Naive B cell (primary cell): ENCODE measurements at places on chromosomes 13 and 19.
A peak's percentile ranks its signal among the peaks of the same experiment; 100 is the strongest.

GRCh38 chr19:2650515-2650914 lies 52.0 kb downstream of the GNG7 start:
- no peak for DNase-seq

- DNase-seq, result no peak
These were observed 62.0 kb downstream of the EPSTI1 start for GRCh38 chr13:42929886-42930535.

- DNase-seq, result peak; percentile 20
These were observed 473 bp upstream of the ITM2B start for GRCh38 chr13:48232420-48233045.

- peak; percentile 95 for DNase-seq
These were observed 3.7 kb upstream of the FCER2 start for GRCh38 chr19:7705387-7706187.

GRCh38 chr13:75530549-75530961 lies 7.1 kb downstream of the COMMD6 start:
- no peak for DNase-seq

GRCh38 chr13:39862900-39863299 lies 207.4 kb downstream of the COG6 start:
- DNase-seq, result no peak

GRCh38 chr13:67632590-67632989 lies 402.5 kb upstream of the PCDH9 start:
- DNase-seq, result no peak

- no peak for DNase-seq
These were observed 263.9 kb downstream of the MZT1 start for GRCh38 chr13:72463561-72463960.

GRCh38 chr19:47756953-47757608 lies 11.7 kb downstream of the NOP53 start:
- DNase-seq, result no peak

DNA sequence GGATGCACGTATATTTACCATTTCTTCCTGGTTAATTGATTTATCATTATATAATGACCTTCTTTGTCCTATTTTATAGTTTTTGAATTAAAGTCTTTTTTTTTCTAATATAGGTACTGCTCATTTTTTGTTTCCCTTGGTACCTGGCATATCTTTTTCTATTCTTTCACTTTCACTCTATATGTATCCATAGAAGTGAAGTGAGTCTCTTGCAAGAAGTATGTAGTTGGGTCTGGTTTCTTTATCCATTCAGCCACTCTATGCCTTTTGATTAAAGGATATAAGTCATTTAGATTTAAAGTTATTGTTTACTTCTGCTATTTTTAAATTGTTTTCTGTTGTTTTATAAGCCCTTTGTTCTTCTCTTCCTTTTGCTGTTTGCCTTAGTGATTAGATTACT lies 194.3 kb upstream of the SLITRK6 start:
- no peak for DNase-seq

GRCh38 chr19:6740589-6741343 lies 1.3 kb downstream of the TRIP10 start:
- peak; percentile 76 for DNase-seq

DNA sequence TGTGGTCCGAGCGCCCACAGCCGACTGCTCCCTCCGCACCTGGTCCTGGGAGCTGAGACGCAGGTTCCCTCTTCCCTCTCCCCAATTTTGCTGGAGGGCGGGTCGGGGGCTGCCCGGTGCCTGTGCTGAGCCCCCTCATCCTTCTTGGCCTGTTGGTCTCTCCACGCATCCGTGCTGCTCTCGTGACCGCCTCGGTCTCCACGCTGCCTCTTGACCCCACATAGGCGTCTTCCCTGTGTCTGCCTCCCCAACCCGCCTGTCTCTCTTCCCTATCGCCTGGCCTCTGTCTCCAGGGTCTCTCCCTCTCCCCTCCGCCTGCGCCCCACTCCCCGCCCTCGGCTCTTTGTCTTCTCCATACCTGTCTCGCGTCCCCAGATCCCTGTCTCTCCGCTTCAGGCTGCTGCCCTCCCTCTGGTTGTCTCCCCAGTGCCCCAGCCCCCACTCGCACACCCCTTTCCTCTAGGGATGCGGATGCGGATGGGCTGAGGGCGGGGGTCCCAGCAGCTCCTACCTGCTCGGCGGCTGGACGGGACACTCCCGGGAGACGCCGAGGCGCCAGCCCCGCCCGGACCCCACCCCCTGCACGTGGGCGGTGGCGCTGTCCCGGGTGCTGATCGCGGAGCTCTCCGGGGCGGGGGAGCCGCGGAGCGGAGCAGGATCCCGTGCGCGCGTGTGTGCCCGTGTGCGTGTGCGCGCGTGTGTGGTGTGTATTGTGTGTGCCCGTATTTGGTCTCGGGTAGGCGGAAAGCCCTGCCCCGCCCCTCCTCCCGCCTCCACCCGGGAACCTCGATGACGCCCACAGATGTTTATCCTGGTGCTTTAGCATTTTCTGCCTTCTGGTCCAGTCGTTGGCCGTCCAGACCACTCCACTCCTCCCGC lies at the start of gene SYT5:
TSS of gene SYT5 (minus strand) at position 684 of the 879 bp plus-strand sequence. CDS start 1,248 bp downstream, outside the sequence.
- DNase-seq, result peak; percentile 43

DNA sequence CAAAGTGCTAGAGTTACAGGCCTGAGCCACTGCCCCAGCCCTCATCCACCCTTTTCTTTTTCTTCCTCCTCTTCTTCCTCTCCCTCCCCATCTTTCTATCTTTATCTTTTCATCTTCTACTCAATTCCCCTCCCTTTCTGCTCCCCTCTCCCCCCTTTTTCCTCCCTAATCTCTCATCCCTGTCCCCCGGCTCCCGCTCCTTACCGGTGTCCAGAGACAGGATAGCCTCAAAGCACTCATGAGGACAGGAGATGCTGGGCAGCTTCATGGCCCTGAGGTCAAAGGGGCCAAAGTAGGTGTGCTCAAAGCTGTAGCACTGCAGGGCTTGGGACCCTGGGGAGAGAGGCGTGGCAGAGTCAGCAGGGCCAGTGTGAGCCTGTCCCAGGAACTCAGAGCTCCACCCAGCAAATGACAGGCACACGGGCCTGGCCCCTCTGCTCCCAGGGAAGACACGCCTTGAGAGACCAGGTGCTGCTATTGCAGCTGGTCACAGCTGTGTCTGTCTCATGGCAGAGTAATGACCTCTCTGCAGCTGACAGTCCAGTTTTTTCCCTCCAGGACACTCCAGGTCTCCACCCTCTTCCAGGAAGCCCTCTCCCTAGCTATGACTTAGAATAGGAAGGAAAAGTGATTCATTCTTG lies 2.6 kb downstream of the LYPD5 start:
- DNase-seq, result no peak

DNA sequence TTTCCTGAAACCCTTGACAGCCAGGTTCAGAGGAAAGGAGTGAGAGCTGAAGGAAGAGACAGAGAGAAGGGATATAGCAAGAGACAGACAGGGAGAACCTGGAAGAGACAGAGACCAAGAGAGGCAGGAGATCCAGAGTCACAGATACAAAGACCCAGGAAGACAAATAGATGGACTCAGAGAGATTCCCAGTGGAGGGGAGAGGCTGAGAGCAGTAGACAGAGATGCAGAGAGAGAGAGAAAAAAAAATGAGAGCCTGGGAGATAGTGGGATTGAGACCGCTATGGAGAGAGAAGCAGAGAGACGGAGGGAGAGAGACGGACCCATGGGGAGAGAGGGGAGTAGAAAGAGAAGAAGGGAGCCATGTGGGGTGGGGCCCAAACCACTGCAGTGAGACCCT lies 763 bp downstream of the FXYD7 start:
- no peak for DNase-seq

DNA sequence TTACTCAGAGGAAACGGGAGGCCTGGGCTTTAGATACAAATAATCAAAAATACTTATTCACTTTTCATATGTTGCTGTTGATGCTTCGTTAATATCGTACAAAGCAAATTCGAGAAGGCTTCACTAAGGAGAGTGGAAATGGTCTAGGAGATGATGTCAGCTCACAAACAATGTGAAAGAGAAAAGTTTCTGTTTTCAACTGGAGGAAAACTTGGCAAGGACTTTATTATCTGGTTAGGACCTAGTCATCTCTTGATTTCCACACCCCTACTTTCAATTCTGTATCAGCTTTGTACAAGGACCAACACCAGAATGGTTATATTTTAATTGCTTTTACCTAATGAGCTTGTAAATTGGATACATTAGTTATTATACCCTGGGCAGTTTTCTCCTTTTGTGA lies 88.0 kb downstream of the SLC10A2 start:
- DNase-seq, result no peak

DNA sequence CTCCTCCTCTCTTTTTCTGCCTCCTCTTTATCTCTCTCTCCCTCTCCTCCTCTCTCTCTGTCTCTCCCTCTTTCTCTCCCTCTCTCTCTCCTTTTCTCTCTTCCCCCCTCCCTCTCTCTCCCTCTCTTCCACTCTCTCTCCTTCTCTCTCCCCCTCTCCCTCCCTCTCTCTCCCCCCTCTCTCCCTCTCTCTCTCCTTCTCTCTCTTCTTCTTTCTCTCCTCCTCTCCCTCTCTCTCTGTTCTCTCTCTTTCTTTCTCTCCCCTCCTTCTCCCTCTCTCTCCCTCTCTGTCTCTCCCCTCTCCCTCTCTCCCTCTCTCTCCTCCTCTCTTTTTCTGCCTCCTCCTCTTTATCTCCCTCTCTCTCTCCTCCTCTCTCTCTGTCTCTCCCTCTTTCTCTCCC lies 197.4 kb downstream of the UQCRFS1 start:
- no peak for DNase-seq

DNA sequence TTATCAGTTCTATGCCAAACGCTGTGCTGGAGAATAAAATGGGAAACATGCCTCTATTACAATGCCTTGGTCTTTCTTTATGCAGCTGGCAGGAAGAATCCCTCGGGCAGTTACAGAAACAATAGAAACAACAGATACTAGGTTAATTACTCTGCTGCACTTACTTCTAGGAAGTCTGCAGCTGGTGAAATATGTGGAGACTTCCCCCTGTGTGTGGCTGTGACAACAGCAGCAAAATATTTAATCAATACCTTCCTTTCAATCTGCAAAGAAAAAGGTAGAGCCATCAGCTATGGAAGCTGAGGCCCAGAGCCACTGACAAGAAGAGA lies 9.9 kb downstream of the STOML3 start:
- no peak for DNase-seq

- no peak for DNase-seq
These were observed 426.1 kb downstream of the EFNB2 start for GRCh38 chr13:106109391-106109791.

GRCh38 chr13:30751183-30751933 lies 16.0 kb downstream of the ALOX5AP start:
- DNase-seq, result no peak

DNA sequence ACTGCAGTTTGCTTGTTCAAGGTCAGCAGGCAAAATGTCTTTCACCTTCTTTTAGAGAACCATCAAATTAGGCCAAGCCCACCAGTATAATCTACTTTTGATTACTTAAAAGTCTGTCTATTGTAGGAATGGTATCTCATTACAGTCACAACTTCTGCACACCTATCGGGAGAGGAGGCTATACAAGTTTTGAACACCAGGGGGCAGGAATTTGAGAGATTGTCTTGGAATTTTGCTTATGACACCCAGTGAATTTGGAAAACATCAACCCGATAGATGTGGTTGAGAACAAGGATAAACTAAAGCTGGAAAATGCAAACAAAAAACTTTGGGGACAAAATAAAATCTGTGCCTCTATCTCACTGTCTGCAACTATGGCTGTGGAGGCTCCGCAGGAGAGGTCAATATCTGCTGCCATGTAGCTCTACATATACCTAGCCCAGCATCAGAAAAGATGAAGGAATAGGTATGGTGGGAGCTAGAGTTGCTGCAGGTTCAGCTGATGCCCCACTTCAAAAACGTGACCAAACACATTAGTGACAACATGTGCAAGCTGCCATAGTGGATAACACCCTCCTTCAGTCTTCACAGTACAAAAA lies 1299.2 kb upstream of the SPRY2 start:
- DNase-seq, result no peak

GRCh38 chr13:82330499-82330898 lies 1551.8 kb downstream of the SLITRK1 start:
- no peak for DNase-seq

DNA sequence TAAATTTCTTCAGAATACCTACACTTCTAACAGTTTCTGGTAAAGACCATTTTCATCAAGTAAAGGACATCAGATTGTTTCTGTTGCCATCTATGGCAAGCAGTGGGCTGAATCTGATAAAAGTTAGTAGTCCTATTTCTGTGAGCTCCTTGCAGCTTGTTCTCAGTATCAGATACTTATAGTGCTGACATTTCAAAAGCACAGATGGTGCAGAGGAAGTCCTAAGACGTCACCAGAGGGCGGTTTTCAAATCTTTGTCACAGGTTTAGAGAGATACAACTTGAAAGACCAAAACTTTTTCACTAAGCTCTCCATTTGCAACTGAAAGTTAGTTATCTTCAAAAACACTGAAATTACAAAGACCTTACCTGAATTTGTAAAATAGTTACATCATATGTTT lies 719.8 kb downstream of the SLITRK1 start:
- DNase-seq, result no peak

- DNase-seq, result peak; percentile 68
These were observed at the start of gene GRAMD1A for GRCh38 chr19:34999498-35000337. Gene GRAMD1A, plus strand, starts transcription at chr19:35000323. Its CDS starts 156 bp downstream, at chr19:35000479.

DNA sequence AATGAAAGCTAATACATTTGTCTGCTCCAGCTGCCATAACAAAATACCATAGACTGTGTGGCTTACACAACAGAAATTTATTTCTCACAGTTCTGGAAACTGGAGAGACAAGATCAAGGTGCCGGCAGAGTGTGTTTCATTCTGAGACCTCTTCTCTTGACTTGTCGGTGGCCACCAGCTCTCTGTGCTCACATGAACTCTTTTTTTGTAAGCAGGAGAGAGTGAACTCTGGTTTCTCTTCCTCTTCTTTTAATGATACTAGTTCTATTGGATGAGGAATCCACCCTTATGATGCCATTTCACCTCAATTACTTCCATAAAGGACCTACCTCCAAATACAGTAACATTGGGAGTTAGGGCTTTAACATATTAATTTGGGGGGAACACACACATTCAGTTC lies 11.7 kb downstream of the KCTD12 start:
- DNase-seq, result no peak

GRCh38 chr19:58572818-58573657 lies at the start of gene MZF1:
Gene MZF1, minus strand, starts transcription at chr19:58573335. Its CDS starts 1,946 bp downstream, at chr19:58571389.
- DNase-seq, result peak; percentile 100

GRCh38 chr19:2176337-2176994 lies 12.7 kb downstream of the DOT1L start:
- no peak for DNase-seq

GRCh38 chr13:79141082-79141481 lies 265.0 kb downstream of the RBM26 start:
- DNase-seq, result no peak

GRCh38 chr13:86830046-86830445 lies 841.1 kb upstream of the SLITRK5 start:
- no peak for DNase-seq

GRCh38 chr13:103812971-103813370 lies 746.8 kb upstream of the SLC10A2 start:
- no peak for DNase-seq

- no peak for DNase-seq
These were observed 6.6 kb upstream of the BCL3 start for GRCh38 chr19:44741841-44742329.
